ENCODE measurements at places on chromosomes 11 and 22. TPM values are rescaled to one million over a fixed set of nuclear protein-coding genes. Genes with fewer than 3 reads are reported as not detected.

GGT1 gene
- 14.5 TPM for total RNA-seq

CD248 gene
- 0.07 TPM for total RNA-seq

UBQLN3 gene
- total RNA-seq: not detected

PHF21B gene
- 0.07 TPM for total RNA-seq

CD3G gene
- not detected for total RNA-seq

Data from epithelial cell of proximal tubule (primary cell).